NCI-H460 (cell line): ENCODE measurements at places on chromosomes 2 and 18.

DNA sequence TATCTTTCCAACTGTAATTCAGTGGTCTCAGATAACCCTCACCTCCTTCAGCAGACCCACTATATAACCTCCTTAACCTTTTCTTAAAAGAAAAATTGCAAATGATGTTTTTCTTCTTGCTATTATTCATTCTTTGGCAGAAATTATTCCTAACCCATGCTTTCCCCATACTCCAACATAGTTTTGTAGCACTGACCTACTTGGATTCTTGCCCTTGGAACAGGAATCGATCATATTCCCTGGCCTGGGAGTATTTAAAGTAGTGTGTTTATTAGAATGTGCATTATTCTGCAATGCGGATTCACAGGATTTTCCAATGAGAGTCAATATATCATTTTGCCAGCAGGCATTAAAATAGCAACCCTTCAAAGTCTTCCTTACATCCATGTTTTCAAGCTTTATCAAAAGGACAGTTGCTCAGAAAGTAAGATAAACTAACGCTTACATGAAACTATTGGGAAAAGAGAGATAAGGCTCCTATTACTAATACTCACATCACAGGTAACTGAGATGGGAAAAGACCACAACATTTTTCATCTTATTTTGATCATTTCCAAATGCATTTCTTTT is 37.4 kb downstream of the CHN1 start:
- no peak for DNase-seq

DNA sequence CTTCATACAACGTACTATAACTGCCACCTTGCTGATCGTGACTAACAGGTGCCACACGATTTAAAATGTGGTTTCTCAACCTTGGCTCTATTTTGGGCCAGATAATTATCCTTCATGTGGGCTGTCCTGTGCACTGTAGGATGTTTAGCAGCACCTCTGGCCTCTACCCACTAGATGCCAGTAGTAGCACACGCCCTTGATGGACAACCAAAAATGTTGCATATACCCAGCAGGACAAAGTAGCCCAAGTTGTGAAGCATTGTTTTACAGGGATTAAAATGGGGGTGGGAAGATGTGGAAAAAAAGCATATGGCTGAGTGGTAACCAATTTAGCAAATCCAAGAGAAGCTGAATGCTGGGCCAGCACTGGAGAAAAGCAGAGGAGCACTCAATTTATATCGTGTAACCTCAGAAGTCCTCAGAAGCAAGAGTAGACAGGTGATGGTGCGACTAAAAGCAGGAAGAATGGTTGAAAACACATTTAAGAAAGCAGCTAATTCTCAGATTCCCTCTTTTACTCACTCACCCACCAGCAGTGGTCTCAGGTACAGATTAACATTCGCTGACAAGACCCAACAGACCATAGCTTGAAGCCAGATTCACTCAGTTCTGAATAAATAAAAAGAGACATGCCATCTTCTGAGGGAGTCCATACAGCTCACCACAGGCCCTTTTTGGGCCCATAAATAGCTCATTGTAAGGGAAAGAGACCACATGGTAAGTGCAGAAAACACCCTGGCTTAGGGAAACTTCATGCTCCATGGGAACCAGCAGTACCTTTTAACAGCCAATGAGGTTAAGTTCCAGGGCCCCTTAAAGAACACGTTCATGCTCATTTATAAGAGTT is 50.6 kb downstream of the RAPH1 start:
- DNase-seq = peak; percentile 39

GRCh38 chr18:58505181-58505580 is 123.7 kb downstream of the ALPK2 start:
- no peak for DNase-seq

DNA sequence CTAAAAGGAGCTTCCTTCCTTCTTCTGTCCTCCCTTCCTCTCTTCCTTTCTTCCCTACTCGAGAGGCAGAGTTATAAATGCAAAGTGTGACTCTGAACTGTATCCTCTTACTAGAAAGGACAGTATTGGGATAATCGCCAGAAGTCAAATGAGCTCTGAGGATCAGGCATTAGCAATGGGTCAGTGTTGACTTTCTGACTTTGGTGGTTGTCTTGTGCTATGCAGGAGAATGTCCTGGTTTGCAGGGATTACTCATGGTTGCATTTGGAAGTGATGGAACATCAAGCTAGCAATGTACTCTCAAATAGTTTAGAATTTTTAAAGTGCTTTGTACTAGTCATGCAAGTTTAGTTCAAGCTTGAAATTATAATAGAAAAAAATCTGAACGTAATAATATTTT is 115.6 kb downstream of the TXNL1 start:
- no peak for DNase-seq

DNA sequence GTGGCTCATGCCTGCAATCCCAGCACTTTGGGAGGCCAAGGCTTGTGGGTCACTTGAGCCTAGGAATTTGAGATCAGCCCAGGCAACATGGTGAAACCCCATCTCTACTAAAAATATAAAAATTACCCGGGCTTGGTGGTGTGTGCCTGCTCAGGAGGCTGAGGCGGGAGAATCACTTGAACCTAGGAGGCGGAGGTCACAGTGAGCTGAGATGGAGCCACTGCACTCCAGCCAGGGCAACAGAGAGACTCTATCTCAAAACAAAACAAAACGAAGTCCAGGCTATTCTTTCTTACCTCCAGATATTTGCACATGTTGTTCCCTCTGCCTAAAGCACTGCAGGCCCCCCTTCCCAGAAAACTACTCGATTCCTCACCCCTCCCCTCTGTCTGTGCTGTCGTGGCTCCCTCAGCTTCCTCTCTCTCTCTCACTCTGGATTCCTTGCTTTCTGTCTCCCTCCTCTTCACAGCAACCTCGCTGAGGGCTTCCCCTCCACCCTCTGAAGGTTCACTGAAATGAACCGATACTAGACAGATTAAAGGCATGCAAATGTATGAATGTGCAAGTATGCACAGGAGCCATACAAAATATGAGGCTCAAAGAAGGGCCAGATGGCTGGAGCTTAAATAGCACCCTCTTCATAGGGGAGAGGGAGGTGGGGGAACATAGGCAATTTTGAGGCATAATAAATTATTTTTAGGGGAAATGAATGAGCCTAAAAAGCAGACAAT is 18.5 kb downstream of the TMEM177 start:
- DNase-seq = no peak

DNA sequence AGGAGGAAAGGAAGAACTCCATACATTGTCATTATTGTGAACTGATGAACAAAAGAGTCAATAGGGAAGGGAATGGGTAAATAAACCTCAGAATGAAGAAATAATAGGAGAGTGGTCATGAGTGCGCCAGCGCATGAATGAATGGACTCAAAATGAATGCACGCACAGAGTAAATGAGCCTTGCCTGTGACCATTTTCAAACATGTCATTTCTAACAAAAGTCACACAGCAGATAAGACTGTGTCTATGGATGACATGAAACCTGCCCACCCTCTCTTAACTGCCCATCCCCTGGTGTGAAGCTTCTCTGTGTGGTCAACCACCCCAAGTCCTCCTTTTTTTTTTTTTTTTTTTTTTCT is 121.1 kb upstream of the TEX51 start:
- DNase-seq = no peak

- no peak for DNase-seq
These were observed 16.7 kb downstream of the CTIF start for GRCh38 chr18:48555465-48555995.

DNA sequence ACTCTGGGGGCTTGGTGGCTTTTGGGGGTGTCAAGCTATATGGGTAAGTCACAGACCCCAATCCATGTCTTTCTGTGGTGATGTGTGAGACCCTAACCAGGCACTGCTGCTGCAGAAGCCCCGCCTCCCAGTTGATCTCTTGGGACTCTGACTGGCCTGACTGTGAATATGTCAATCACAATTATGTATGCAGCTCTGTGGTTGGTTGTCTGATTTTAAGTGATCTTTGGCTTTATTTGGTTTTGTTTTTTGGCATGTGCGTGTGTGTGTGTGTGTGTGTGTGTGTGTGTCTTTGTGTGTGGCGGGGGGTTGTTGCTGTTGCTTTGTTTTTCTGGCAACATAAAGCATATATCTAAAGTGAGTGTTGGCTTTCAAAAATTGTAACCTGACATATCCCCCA is 78.5 kb upstream of the GLS start:
- DNase-seq = no peak

- no peak for DNase-seq
These were observed 16.1 kb downstream of the PRPF40A start for GRCh38 chr2:152701198-152701597.

GRCh38 chr2:240579771-240580614 is 6.5 kb upstream of the CAPN10 start:
- DNase-seq = peak; percentile 35

DNA sequence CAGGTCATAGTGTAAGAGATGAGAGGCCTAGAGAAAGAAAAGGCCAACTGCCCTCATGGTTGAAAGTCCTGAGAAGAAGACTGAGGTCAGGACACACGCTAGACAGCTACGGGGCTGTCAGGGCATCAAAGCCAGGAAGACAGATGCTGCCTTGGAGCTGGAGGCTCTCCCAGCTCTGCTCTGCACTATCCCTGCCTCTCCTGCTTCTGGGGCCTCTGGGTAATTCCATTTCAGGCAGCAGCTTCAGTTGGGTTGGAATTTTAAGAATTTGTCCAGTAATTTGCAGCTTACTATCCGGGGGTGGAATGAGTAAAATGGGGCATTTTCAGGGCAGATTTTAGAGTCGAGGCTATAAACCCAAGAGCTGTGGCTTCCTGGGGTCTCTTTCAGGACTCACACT is 76.2 kb upstream of the CTAGE1 start:
- no peak for DNase-seq

GRCh38 chr2:100755441-100755840 is 64.5 kb upstream of the NPAS2 start:
- DNase-seq = no peak

- DNase-seq = no peak
These were observed 1193.9 kb upstream of the CELF4 start for GRCh38 chr18:38759457-38759856.

DNA sequence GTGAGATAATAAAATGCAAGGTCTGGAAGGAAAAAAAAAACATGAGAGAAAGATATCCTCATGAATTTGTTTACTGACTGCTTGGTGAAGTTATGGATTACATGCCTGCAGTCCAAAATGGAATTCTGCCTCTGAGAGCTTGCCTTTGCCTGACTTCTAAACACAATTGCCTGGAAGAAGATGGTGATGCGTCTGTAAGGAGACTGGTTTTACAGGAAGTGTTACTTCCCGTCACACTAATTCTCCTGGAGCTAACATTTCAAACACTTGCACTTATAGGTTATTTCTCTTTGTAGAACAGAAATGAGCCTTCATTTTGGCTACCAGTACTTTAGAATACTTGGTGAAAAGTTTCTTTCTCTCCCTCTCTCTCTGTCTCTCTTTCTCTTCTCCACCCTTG is 884.3 kb downstream of the TSN start:
- no peak for DNase-seq

DNA sequence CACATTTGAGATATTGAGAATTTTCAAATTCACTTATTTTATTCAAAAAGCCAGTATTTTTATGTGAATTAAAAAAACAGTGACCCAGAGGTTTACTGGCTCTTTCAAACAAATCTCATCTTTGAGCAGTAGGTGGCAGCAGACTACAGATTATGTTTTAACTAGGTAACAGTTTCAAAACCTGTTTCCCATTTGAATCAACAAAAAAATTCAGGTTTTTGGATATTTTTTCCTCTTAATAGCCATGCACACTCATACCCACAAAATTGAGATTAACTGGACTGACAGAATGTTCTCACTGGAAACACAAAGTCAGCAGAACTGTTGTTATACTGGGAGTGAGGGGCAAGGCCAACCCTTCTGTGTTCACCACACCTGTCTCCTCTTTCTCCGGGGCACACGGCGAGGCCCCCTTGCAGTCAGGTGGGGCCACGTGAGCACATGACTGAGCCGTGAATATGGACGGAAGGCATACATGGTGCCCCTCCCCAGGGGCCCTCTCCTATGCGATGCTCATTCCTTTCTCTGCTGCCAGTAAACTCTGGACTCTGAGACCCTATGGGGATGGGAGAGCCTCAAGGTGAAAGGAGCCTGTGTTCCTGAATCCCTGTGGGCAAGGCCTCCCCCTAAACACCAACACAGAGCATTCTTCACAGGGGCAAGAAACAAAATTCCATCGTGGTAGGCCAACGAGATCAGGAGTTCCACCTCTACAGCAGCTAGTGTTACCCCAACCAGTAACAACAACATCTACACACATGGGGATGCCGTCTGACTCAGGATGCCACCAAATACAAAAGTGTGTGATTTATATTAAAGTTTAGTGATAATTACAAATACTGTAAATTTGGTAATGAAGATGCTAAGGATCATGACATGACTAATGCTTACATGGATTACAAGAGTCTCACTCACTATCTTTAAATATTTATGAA is 80.4 kb downstream of the LPIN2 start:
- DNase-seq = peak; percentile 59

GRCh38 chr2:12637754-12638153 is 79.0 kb upstream of the TRIB2 start:
- no peak for DNase-seq

- DNase-seq = no peak
These were observed 291.4 kb upstream of the POU3F3 start for GRCh38 chr2:104562537-104562936.

GRCh38 chr18:23330423-23330822 is 122.7 kb upstream of the RIOK3 start:
- DNase-seq = no peak

GRCh38 chr2:223047260-223047761 is 4.7 kb upstream of the KCNE4 start:
- peak; percentile 82 for DNase-seq

- DNase-seq = no peak
These were observed 9.8 kb upstream of the IL36A start for GRCh38 chr2:112995346-112995920.

DNA sequence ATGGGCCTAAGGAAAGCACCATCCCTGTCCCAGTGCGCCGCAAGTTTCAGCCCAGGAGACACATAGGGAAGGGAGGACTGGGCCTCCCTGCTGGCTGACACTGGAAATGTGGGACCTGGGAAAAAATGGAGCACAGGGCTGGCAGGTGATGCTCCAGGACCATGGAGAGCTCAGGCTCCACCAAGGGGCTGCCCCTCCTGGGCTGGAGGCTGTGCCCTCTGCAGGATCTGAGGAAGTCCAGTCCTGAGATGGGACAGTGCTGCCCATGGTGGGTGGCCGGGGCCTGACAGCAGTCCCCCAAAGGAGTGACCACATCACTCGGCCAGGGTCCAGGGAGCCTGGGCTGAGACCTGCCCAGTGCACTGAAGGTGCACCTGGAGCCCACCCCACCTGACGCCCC is 108.6 kb upstream of the TEKT4 start:
- no peak for DNase-seq

- DNase-seq = no peak
These were observed 116.1 kb downstream of the FAM117B start for GRCh38 chr2:202750763-202751427.

DNA sequence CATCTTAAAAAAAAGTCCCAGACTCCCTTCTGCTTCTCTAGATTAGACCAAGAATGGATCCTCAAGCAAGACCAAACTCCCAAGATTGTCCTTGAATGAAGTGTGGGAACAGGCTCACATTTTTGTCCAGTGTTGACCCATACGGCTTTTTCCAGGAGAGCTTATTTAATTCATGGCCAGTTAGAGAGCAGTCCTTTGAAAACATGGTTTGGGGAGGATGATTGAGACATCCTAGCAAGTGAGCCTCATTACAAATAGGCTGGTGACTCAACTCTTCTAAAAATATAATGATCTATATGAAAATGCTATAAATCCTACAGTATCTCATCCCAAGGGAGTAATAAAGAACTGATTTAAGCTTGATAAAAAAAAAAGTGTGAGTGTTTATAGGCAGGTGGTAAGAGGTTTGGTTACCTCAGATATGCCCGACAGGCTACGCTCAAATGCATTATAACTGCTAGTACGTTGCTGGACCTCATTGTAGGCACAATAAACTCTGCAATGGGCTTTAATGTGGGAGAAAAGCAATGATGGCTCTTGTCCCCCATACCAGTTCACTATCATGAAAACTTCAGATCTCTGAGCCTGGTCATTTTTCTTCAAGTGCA is 17.0 kb downstream of the ANKRD29 start:
- DNase-seq = no peak
